Cerebellar nuclear complex (tissue), 1 donor: ENCODE measurements at places on chromosomes 6 and 20.

- no peak for DNase-seq
Observed at GRCh38 chr20:31759836-31760518, 20.9 kb downstream of the TPX2 start.

- DNase-seq, result no peak
Observed at GRCh38 chr20:17621229-17621968, 51.5 kb downstream of the DSTN start.

DNA sequence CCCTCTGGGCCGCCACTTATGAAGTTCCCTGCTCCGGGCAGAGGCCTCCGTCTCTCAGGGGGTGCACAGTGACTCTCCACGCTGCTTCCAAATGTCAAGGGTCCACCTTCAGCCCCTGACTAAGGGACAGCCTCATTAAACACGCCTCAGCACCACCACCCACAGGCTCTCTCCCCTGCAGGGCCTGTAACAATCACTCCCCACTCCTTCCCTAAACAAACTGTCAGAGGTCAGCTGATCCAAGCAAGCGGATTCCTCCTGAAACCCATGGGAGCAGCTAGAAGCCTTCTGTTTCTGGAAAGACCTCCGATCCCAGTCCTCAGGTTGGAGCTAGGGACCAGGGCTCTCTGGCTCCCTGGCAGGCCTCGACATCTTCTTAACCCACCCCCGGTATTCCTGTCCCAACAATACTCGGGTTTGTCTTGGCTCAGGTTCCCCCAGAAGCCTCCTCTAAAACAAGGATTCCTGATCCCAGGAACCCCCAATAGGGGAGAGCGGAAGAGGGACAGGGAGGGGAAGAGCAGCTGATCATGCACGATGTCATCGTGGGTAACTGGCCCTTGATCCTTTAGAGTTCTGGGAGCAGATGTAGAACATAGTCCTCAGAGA, 181.0 kb downstream of the ZNF217 start:
- DNase-seq, result no peak

DNA sequence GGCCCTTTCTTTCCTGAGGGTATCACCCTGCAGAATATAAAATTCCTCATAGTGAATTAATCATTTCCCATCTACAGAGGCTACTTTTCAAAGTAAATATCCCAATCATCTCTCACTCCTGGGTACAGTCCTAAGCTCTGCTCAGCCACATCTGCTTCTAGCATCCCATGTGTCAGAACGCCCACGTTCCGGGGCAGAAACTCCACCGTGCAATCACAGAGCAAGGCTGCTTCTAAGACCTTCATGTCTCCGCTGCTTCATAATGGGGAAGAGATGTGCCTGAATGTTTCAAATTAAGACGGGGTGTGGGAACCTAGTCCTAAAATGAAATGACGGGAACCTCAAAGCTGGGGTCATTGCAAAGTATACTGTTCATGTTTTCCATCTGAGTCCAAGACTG, 208.8 kb upstream of the GMDS start:
- no peak for DNase-seq

- DNase-seq, result no peak
Observed at GRCh38 chr6:144723431-144723830, 438.3 kb downstream of the UTRN start.

- DNase-seq, result no peak
Observed at GRCh38 chr6:71602385-71603007, 283.9 kb upstream of the RIMS1 start.

- DNase-seq, result no peak
Observed at GRCh38 chr20:818001-818664, 15.4 kb upstream of the FAM110A start.

GRCh38 chr6:144364782-144365181, 79.6 kb downstream of the UTRN start:
- DNase-seq, result no peak

DNA sequence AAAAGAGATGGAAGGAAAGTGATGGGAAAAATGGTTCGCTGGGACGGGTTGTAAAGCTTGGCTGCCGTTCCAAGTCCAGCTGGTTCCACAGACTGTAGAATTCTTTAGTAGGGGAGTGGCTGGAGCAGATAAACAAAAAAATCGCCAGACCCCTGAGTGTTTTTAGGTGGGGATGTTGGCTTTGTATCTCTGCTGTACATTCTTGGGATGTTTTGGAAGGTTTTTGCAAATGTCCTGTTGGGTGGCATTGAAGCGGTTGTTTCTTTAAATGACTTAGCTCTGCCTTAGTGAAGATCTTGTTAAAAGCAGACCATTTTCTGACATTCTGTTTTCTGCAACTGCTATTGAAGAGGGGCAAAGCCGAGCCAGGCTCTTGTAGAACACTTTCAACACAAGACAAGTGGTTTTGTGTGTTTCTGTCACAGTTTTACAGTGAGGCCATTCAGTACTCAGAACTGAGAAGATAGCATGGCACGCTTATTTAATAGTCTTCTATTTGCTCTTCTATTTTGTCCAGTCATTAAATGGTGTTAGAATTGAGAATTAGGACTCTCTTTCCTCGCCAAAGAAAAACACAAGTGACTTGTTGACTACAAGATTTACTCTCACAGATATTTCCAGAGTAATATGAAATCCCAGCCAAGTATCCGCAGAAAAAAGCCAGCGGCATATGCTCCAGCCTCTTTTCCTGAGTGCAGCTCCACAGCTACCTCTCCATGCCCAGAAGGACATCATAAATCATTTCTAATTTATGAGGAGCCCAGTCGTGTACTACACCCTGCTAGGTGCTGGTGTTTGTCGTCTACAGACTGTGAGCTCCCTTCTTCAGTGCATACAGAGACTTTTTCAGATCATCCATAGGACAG, 65.8 kb downstream of the PHACTR2 start:
- no peak for DNase-seq

- no peak for DNase-seq
Observed at GRCh38 chr20:58447511-58448391, 58.7 kb downstream of the VAPB start.

DNA sequence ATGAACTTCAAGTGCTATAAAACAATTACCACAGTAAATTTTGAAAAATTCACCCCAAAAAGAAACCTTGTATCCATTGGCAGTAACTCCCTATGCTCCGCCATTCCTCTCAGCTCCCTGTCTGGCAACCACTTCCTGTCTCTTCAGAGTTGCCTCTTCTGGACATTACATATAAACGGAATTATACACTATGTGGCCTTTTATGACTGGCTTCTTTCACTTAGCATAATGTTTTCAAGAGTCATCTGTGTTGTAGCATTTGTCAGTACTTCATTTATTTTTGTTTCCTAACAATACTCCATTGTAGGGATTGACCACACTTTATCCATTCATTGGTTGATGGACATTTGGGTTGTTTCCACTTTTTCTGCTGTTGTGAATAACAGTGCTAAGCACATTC, 50.1 kb downstream of the CEP43 start:
- DNase-seq, result no peak

DNA sequence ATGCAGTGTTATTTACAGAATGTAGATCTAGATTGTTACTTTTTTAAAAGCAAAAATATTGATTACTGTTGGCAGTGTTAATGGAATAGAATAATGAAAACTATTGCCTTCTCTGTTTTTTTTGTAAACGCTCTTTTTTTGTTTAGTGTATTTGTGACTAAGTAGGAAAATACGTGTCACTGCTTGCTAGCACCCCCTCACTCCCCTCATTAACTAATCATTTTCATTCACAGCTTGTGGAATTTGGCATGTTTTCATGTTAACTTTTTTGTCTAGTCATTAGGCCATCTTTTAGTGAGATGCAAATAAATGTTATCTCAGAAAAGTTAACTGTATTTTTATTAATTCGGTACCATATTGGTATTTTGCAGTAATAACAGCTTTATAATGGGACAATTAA, 29.8 kb downstream of the ADGRG6 start:
- DNase-seq, result no peak

DNA sequence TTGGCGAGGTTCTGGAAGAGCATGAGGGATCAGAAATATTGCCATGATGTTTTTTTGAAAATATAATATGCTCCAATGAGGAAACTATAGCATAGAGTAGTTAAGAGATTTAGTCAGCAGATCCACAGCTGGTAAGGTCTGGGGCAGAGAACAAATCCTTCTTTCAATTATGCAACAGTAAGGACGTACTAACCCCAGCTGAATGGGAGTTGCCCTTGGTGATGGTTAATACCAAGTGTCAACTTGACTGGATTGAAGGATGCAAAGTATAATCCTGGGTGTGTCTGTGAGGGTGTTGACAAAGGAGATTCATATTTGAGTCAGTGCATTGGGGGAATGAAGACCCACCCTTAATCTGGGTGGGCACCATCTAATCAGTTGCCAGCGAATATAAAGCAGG, 745.5 kb upstream of the NRSN1 start:
- DNase-seq, result no peak

DNA sequence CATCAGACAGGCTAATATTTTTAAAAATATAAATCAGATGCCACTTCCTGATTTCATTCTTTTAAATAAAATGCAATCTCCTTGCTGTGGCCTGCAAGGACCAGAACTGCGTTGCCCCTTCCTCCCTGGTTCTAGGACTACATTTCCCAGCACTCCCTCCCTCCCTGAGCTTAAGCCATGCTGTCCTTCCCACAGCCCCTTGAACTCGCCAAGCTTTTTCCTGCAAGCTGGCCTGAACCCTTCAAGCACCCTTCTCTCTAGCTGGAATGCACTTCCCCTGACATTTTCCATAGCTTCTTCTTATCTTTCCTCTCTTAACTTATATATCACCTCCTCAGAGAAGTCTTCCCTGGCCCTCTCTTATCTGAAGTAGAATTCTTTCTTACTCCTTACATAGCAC, 6.1 kb upstream of the DOK5 start:
- DNase-seq, result no peak

DNA sequence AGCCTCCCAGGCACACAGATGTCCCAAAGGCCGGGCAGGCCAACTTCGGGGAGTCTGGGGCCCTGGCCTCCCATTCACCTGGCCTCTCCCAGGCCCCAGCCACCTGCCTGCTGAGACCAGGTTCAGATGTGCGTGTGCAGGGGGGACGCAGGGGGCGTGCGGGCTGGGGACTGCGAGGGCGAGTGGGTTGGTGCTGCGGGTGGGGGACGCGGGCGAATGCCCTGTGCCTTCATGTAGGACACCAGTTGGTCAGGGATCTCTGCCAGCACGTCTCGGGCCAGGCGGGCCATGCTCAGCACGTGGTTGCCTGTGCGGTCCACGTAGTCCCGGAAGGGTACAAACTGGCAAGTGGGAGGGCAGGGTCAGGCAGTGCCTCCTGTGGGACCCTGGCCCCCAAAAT, 44.5 kb downstream of the RAB44 start:
- DNase-seq, result no peak

DNA sequence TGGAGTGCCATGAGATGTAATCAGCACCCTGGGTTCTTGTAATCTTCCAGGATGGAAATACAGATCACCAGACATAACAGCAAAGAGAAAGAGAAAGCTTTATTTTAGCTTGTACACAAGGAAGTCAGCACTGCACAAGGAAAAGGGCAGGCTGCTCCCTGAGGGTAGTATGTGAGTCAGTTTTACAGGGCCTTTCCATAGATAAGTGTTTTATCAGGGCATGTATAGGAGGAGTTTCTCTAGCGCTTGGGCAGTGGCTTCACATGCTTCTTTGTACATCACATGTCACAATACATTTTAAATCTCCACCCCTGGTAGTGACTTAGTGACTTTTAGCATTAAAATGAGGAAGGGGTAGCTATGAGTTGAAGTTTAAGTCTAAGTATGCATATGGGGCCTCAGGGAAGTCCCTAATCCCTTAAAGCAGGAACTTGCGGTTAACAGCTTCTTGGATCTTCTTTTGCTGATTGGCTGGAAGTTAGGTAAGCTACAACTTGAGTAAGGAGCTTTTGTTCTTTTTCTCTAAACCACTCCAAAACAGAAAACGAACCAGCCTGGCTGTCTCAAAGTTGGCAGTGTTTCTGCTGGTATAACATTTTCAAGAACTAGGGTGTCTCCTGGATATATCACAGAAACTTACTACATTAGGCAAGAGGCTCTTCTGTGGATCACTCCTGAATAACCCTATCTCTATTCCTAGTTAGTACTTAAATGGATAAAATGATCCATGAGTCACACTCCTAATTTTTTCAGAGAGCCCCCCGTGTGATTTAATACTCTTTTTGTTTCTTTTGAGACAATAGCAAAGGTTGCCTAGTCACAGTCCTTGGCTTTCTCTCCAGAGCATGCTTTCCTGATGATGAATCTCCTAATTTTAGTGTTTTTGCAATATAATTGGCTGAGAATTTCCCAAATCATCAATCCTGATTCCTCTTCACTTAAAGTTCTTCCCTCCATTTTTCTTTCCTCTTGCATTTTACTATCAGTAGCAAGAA, 60.2 kb downstream of the MRAP2 start:
- DNase-seq, result no peak

DNA sequence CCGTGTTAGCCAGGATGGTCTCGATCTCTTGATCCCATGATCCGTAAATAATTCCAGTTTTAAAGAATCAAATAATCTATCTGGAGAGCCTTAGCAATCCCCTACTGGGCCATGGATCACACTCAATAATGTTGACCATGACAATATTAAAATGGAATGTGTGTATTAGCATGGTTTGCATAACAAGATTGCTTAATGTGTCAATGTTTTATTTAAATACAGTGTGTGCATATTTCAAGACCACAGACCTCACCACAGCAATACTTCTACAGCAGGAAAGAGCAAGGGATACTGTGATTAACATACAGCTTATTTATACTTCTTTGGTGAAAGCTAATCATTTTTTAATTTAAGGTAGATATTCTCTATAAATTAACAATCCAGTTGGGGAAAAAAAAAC, 470.4 kb downstream of the TFAP2B start:
- DNase-seq, result no peak

DNA sequence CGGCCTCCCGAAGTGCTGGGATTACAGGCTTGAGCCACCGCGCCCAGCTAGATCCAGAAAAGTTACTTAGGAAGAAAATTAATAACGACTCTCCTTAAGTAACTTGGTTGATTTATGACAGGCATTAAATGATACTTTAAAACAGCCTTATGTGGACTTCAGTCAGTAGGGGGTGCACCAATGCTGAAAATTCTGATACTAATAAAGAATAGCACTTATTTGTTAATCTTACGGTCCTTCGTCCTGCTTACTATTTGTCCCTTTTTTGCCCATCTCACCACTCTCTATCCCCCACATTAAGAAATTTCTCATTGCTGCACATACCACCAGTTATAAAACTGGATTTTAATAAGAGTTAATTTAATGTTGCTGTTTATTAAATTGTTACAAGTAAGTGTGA, 12.7 kb upstream of the PRELID3B start:
- DNase-seq, result no peak

DNA sequence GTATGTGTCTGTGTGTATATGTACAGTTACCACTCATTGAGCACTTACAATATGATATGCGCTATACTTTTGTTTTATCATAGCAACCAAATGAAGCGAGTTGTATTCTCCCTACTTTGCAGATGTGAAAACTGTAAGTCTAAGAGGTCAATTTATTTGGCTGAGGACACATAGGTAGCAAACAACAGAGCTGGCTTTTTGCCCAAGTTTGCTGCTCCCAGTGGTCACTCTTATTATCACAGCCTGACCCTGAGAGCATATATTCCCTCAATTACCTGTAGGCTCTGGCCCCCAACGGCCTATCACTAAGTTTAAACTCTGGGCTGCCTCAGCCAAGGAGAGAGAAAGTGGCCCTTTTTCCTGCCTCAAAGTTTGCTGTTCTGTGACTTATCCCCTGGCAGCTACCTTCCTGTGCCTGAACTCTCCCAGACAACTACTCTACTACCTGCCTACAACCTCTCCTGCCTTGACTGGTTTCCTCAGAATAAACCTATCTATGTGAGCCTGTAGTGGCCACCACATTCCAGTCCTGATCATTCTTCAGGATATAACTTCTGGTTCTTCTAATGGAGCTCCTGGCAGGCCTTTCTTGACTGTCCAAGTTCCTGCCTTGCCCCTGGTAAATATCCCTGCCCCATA, 221.8 kb downstream of the FRK start:
- no peak for DNase-seq

- no peak for DNase-seq
Observed at GRCh38 chr6:35483893-35484645, 12.8 kb downstream of the TEAD3 start.
